Activated CD4-positive, alpha-beta T cell treated with anti-CD3 and anti-CD28 coated beads, Interleukin-2, amount 10 ng/mL, durations not matched to agents 24 days and 14 days (primary cell): ENCODE measurements at places on chromosomes 16 and 17.
A peak's percentile ranks its signal among the peaks of the same experiment; 100 is the strongest.

DNA sequence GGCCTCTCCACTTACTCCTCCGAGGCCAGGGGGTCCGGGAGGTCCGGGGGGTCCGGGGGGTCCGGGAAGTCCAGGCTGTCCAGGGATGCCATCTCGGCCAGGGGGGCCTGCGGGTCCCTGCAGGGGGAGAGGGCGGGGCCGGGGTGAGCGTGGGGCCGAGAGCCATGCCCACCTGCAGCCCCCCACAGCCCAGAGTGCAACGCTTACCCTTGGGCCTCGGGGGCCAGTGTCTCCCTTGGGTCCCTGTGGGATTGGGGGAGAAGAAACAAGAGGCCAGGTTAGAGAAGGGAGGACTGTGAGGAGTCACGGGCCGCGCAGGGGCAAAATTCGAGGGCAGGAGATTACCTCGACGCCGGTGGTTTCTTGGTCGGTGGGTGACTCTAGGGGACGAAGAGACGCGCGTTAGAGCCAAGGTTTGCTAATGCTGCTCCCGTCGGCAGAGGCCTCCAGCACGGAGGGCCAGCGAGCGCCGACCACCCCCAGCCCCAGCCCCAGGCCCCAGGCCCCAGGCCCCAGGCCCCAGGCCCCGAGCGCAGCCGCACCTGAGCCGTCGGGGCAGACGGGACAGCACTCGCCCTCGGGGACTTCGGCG is 2.1 kb downstream of the COL1A1 start:
- no peak for DNase-seq

GRCh38 chr16:66481081-66481942 is 54.2 kb downstream of the BEAN1 start:
- DNase-seq: no peak

- no peak for DNase-seq
Measured at GRCh38 chr16:4233431-4233830, 8.4 kb downstream of the SRL start.

- peak; percentile 70 for DNase-seq
Measured at GRCh38 chr16:66948134-66948836, 12.8 kb upstream of the CES3 start.

DNA sequence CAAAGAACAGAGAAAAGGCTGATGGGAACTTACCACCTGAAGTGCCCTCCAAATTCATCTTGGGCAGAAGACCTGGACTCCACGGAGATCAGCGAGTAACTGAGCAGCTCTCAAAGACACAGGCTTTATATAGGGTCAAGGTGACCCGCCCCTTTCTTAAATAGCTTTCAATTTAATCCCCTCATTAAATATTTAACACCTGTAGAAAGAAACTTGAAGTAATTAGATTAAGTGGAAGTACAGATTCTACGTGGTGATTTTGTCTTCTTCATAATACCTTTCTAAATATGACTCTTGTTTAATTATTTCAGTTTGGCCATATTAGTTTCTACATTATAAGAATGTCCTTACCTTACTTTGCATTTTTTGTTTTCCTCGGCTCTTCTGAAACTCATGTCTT is at the start of gene DUXB:
TSS of gene DUXB (minus strand) at position 101 of the 400 bp plus-strand sequence. CDS start at position 58, 43 bp downstream.
- no peak for DNase-seq

DNA sequence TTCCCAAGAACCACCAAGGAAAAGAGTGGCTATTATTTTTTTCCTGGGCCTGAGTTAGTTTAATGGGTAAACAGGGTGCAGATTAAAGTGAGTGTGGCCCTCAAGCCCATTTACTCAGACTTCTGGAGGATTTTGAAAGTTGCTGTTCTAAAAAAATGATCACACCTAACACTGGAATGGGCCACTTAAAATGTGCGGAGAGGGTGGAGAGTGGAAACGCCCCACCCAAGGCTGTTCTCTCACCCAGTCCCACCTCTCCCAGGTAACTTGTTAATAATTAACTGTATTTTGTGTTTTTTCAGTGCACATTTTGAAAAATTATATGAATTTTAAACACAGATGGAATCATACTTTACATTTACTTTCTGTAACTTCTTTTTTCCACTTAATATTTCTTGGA is 5.4 kb downstream of the HIRIP3 start:
- DNase-seq: no peak

GRCh38 chr17:47778184-47778635 is 43.4 kb downstream of the OSBPL7 start:
- DNase-seq: no peak

DNA sequence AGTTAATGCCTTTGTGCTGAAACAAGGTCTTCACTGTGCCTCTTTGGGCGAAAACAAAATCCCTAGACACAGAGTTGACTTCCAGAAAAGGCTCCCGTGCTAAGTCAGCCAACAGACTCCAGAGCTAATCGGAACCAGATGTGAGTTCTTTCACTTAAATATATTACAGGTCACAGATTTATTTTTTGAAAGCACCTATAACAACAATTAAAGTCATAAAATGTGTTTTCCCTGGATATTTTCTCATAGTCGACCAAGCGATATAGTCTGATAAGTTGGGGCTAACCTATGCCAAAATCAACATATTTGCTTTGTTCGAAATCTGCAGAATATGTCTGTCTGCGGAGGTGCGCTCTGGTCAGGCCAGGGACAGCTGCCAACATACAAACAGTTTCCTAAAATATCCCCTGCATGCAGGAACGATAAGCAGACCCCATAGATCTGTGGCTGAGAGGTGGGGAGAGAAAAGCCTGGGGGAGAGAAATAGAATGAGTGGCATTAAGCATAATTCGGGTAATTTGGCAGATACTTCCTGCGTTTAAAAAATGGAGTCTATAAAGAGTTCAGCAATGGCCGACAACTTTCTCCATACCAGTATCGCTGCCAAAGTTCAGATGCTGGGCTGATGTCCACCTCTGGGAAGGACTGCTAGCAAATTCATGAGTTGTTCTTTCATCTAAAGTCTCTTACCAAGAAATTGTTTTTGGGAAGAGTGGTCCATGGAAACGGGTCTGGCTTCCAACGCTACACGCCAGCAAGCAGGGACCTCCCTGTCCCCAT is 50.8 kb upstream of the MYH10 start:
- no peak for DNase-seq

- DNase-seq: no peak
Measured at GRCh38 chr16:29308644-29309546, 97.6 kb downstream of the NPIPB11 start.

DNA sequence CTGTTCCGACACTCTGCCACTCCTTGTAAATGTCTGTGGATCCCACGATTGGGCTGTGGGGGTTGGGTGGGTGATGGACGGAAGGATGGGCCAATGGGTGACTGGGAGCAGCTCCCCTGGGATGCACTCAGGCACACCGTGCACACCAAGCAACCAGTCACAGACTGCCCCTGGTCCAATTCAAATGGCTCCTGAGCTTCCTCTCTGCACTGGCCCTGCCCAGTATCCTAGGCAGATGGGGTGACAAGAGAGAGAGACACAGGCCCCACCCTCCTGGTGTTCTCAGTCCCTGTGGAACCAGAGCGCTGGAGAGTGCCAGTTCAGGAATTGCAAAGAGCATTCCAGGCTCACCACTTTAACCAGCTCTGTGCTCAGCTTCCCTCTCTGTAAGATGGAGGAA is 32.8 kb downstream of the BEAN1 start:
- DNase-seq: no peak

GRCh38 chr16:11128211-11129141 is 127.5 kb downstream of the SOCS1 start:
- DNase-seq: peak; percentile 77

DNA sequence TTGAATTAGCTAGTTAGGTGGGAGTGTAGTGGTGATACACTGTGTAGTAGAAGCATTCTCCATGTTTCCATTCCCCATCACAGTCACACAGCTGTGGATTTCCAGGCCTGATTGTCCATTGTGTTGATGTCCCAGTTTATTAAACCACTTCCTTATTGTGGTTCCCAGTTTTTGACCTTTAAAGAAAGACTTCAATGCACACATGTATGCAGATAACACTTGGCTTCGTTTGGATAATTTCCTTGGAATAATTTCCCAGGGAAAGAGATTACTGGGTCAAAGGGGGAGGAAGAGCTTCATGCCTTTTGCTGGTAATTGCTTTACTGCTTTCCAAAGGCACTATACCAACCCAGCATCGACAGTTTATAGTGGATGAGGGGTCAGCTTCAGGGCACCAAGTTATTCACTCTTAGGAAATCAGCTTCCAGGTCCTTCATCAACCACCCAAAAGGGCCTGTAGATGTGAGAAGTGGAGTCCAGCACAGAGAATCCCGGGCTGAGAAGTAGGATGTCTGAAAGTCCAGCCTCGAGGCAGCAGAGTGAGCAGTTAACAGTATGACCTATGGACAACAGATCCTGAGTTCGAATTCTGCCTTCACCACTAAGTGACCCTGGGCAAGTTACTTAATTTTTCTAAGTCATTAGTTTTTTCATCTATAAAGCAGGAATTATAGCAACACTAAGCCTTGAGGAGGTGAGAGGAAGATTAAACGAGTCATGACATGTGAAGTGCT is 31.3 kb upstream of the TNS4 start:
- peak; percentile 70 for DNase-seq

- no peak for DNase-seq
Measured at GRCh38 chr17:69555056-69555455, 140.6 kb downstream of the MAP2K6 start.

- no peak for DNase-seq
Measured at GRCh38 chr16:79386299-79386698, 214.2 kb downstream of the MAF start.

- no peak for DNase-seq
Measured at GRCh38 chr17:77602883-77603640, 355.4 kb upstream of the TNRC6C start.

DNA sequence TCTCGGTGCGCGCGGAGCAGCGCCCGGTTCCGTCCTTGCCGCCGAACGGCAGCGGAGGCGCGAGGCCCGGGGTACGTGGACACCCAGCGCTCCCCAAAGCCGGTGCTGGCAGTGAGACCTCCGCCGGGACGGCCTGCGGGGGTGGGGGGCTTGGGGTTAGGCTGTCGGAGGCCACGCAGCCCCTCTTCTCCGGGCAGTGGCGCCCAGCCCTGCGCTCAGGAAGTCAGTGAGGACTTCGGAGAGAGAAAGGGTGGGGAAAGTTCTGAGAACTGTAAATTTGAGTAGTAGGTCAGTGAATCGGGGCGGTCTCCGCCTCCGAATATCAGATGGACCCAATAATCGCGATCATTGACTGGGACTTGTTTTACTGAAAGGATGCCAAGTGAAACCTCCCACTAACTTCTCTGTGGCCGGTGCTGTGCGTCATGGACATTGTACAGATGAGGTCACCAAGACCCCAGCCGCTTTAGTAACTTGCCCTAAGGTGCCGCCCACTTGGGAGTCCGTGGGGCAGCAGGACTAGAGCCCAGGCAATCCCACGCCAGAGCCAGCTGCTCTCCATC is 468 bp downstream of the IL4R start:
- peak; percentile 89 for DNase-seq

DNA sequence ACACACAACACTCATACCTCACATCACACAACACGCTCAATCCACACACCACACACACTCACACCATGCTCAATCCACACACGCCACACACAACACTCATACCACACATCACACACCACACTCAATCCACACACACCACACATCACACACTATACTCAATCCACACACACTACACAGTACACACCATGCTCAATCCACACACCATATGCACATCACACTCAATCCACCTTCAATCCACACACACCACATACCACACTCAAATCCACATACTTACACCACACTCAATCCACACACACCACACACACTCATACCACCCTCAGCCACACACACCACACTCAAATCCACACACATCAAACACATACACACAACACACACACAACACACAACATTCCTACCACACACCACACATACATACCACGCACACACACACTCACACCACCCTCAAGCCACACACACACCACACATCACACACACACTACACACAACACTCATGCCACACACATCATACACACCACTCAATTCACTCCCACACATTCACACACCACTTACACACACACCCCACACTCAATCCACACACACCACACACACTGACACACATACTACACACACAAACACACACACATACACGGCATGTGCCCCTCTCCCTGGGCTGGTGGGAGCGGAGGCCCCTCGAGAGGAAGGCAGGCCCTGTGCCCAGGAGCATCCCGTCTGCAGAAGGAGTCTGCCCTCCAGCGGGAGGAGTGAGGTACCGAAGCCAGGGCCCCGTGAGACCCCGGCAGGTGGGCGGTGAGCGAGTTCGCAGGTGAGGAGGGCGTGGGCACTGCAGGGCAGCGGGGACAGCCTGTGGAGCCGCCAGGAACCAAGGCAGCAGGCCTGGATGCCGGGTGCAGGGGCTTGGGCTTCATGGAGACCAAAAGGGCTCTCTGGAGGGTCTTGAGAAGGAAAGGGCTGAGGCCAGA is 33.1 kb upstream of the RPTOR start:
- DNase-seq: no peak

- no peak for DNase-seq
Measured at GRCh38 chr17:68295086-68295485, 3.8 kb downstream of the ARSG start.

DNA sequence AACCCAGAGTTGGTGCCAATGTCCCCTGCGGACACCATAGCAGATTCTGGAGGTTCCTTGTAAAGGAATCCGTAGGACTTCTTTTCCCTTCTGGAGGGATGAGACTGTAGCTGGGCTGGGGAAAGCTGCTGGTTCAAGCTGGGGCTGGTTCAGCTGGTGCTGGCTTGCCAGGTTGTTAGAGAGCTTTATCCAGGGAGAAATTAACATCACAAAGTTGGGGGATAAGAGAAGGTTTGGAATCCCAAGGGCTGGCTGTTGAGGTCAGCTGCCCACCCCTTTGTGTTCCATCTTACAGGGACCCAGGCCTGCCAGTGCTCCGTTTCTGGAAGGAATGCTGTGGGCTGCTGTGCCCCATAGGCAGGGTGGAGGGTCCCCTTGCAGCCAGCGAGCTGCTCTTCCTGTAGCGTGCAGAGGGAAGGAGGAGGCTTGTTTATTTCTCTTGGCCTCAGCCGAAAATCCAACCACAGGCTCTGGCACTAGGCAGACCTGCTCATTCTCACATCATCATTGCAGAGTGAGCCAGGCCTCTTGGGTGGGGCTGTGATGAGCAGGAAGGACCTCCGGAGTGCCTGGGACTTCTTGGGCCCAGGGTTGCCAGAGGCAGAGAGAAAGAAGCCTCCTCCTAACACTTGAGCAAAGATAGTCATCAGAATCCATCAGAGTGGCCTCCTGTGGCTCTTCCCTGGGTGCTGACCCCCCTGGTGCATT is 251.1 kb downstream of the SEC14L1 start:
- DNase-seq: peak; percentile 88

DNA sequence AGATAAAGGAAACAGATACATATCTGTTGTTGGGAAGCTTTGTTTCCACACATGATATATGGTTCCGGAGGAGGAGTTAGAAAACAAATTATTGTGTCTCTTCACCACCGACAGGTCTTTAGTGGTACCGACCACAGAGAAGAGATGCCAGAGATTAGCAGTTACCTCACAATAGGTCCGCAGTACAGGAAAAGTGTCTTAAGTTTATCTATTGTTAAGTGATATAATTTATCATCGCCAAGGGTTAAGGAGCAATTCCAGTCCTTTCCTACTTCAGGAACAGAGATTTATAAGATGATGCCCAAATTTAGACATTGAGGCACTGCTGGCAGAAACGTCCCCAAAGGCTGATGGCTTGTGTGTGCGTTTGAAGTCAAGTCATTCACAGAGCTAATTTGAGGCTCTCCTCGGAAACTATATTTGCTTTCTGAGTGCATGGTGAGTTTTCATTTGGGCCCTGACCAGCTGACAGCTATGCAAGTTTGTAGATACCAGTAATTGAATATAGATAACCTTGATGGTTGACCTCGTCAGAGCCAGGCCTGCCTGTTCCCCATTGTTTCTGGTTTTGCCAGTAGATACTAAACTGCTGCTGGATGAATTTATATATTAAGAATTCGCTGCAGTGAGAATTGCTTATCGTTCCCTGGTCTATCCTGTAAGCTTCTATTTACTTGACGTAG is 196.4 kb upstream of the IRX3 start:
- no peak for DNase-seq

- DNase-seq: no peak
Measured at GRCh38 chr16:27920391-27920891, 143.1 kb downstream of the GSG1L start.
